ENCODE measurements at places on chromosomes 5 and 9.

DNA sequence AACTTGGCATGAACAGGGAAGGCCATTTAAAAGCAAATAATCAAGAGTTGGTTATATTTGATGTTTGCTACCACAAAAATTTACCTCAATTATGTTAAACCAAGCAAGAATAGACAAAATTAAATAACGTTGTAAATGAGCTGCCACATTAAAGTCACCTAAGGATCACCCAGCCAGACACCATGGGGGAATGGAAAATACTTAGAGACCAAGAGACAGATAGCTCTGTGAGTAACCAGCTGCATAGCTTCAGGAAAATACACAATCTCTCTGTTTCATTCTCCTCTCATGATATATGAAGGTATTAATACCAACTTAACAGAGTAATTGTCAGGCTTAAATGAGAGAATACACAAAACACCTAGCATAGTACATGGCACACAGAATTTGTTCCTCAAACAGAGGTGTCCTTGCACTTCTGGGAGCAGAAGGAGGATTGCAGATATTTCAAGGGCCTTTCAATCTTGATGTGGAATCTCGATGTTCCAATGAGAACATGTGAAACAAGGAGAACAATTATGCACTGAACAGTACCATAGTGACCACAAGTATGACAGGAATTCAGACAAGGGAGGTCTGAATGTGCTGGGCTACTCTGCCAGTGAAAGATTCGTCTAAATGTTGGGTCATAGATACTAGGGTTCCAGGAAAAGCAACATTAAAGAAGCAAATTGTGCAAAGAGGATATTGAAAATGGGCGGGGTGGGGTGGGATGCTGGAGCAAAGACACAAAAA is 18.6 kb downstream of the JAKMIP2 start:
- no peak for DNase-seq

DNA sequence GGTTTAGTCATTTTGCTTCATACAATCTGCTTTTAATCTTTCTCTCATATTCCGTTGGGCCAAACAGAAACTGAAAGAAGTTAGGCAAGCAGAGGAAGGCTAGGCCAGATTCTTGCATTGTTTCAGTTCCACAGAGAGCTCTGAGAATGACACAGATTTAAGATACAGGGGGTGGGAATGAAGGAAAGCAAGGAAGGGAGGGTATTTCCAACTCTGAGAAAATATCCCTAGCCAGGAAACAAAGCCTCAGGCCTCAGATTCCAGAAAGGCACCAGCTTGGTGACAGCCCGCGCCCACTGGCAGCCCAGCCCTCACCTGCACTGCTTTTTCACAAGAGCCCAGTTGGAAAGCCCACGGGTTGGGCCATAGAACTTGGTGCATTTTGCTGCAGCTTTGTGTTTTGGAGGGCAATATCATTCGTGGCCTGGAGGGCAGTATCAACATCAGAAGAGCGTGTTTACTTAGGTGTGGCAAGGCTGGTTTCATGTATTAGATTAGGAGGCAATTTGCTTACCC is 63.5 kb downstream of the ENC1 start:
- DNase-seq: no peak

- no peak for DNase-seq
Observed at GRCh38 chr9:83966209-83966582, 13.8 kb downstream of the HNRNPK start.

GRCh38 chr5:151151793-151152192 is 5.8 kb downstream of the ANXA6 start:
- no peak for DNase-seq

GRCh38 chr5:140828362-140828737 is 590 bp downstream of the PCDHA6 start:
- no peak for DNase-seq

DNA sequence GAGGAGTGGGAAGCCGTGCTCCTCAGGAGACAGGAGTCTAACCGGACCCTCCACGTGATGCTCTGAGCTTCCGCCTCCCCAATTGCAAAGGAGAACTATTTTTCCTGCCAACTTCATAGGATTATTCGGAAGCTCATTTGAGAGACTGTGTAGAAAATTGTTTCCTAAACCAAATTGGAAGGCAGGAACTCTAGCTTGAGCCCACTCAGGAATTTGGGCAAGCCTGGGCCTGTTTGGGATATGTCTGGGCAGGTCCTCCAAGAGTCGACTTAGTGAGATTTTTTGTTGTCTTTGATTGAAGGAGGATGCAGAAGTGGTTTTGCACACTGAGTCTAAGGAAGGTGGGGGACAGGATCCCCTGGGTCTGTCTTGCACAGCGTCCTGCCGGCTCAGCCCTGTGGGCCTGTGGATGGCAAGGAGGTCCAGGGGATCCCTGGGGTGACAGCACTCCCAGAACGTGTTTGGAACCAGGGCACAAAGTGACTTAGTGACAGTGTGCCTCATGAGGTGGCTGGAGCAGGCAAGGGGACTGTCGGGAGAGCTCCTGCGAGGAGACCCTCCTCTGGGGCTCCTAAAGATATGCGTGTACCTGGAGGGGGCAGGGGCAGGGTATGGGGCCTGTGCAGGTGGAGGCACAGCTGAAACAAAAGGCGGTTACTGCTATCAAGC is 283.3 kb downstream of the NSG2 start:
- DNase-seq: no peak

DNA sequence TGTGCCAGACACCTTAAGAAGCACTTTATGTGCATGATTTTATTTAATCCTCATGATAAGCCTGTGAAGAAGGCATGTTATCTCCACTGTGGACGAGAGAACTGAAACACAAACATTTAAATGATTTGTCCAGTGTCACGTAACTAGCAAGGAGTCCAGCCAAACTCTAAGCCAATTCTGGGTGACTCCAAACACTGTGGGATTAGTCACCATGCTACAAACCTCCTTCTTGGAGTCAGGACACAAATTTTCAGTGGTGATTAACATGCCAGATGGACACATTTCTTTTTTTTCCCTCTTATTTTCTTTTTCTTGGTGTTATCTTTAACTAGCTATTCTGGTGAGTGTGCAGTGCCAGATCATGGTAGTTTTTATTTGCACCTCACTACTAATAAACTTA is 316.8 kb downstream of the NDUFS4 start:
- DNase-seq: no peak

- no peak for DNase-seq
Observed at GRCh38 chr9:84711936-84712335, 42.4 kb downstream of the NTRK2 start.

DNA sequence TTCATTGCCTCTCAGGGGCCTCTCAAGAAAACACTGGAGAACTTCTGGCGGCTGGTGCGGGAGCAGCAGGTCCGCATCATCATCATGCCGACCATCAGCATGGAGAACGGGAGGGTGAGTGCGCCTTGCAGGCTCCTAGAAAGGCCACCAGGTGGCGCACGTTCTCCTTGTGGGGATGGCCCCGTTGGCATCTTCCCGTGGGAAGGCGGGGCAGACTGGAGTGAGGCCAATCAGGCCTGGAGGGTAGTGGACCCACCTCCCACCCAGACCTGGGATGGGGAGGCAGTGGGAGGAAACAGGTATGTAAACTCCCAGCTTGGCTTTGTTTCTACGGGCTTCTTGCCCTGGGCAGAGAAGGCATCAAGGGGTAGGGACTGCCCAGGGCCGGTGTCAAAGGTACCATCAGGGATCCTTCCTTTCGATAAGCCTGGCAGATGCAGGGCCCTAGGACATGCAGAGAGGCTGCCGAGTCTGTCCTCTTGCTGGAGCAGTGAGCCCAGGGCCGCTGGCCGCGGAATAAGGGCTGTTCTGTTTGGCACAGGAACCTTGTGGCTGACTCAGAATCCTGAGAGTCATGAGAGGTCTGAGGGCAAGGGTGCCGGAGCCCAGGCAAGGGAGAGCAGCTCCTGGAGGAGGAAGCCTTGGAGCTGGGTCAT is 18.9 kb upstream of the SPTLC1 start:
- DNase-seq: peak; percentile 47

GRCh38 chr5:181054138-181054537 is 14.1 kb downstream of the BTNL9 start:
- no peak for DNase-seq

- DNase-seq: no peak
Observed at GRCh38 chr9:33049680-33050361, 24.7 kb downstream of the DNAJA1 start.

GRCh38 chr5:77852068-77852513 is 76.0 kb upstream of the TBCA start:
- DNase-seq: no peak

DNA sequence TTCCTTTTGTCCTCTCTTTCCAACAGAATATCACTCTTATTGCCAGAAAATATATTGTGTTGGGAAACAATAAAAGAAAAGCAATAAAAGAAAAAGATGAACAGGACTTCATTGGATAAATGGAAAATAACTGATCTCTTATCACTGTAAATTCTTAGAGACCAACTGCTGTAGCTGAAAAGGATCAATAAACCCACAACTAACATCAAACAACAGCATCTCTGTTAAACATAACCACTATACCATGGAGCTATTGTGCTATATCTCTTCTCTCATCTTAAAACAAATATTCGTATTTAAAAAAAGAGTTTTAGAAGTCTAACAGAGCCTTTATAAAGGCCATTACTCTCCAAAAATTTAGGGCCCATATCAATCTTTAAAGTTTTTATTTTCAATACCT is 502.4 kb downstream of the TMEM232 start:
- DNase-seq: no peak

- no peak for DNase-seq
Observed at GRCh38 chr9:107919263-107919662, 429.7 kb upstream of the KLF4 start.

- DNase-seq: no peak
Observed at GRCh38 chr5:136420168-136420898, 55.0 kb upstream of the TRPC7 start.

GRCh38 chr5:91079037-91079436 is 304.1 kb downstream of the ARRDC3 start:
- DNase-seq: no peak

DNA sequence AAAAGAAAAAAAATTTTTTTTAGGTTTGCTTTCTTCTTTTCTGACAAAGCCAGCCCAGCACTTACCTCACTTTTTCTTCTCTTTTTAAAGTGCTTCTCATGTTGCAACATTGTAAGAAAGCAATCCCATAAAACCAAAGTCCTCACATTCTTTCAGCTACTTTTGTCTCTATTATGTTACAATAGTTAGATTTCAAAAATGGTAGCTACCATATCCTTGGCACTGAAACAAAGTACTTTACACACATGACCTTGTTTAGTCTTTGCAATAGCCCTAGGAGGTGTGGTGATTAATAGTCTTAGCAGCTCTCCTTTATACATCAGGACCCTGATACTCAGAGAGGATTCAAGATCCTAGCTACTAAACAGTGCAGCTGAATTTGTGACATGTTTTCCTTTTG is 23.5 kb upstream of the CARTPT start:
- no peak for DNase-seq

- DNase-seq: no peak
Observed at GRCh38 chr9:124412228-124412575, 3.0 kb downstream of the PSMB7 start.

GRCh38 chr9:27352457-27353165 is 55.7 kb upstream of the EQTN start:
- no peak for DNase-seq

DNA sequence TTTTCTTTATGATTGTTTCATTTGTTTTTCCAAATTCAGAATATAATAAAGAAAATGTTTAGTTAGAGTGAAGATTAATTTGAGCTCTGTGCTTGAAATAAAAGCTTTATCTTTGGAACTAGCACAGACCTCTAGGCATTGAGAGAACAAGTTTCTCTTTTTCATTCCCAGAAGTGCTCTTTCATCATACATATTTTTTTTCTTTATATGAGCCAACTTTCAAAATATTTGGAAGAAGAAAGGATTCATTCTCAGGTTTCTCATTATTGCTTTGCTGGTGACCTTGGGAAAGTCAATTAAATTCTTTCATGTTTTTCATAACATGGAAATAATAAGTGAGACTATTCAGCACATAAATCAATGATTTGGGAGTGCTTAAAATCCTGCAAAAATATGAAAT is 16.8 kb downstream of the CTXN3 start:
- DNase-seq: no peak

DNA sequence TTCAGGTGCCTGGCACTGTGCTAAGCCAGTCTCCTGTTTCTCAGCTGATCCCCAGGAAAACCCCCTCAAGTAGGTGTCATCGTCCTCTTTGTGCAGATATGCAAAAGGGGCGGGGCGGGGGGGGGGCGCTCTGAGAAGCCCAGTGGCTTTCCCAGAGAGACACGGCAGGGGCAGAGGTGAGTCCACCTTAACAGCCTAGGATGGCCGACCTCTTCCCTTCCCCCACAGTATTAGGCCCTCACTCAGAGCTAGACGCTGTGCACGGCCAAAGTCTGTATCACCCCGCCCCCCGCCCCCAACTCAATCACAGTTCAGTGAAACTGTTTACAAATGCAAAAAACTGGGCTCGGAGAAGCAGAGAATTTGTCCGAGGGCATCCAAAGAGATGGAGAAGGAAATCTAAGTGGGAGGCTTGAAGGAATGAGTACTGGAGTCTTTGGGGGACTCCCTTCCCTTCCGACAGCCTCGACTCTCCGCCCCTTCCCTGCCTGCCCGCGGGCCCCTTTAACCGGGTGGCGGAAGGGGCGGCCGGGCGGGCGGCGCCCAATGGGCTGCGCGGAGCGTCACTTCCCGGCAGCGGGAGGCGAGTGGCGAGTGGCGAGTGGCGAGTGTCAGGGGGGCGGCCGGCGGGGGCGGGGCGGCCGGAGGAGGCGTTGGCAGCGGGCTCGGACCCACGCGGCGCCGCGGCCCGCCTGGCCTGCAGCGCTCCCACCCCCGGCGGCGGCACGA is at the start of gene ERGIC1:
Gene ERGIC1 (plus strand): TSS at position 566 of the 729 bp plus-strand sequence. CDS start 163 bp downstream, at position 729.
- peak; percentile 46 for DNase-seq

DNA sequence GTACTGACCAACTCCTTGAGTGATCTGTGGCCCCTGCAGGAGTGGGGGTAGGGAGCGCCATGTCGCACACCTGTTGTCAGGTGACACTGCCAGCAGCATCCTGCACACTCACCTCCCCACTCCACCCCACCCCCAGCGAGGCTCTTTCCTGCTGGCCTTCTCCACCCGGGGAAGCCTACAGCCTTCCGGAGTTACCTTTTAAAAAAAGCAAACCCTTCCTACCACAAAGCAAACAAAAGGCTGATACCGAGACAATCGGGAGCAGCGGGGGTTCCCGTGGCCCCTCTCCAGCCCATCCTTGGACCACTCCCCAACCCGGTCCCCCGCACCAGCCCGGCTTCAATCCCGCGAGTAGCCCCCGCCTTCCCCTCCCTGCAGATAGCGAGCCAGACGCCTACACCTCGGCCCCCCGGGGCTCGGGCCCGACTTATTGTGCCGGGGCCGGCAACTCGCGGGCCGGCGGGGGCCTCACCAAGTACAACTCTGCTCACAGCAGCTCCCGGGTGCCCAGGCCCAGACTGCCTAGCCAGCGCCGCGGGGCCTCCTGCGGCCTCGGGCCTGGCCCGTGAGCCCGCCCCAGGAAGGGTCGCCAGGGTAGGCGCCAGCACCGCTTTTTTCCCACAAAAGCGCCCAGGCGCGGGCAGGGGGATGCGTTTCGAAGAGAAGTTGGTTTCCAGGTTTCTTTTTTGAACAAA is 724 bp downstream of the MACROH2A1 start:
- DNase-seq: no peak

DNA sequence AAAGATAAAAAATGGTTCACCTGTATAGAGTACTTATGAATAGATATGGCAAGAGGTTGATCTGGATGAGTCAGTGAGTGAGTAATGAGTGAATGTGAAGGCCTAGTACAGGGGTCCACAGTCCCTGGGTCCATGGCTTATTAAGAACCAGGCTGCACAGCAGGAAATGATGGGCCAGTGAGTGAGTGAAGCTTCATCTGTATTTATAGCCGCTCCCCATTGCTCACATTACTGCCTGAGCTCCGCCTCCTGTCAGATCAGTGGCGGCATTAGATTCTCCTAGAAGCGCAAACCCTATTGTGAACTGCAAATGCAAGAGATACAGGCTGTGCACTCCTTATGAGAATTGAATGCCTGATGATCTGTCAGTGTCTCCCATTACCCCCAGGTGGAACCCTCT is 307.7 kb upstream of the ZNF608 start:
- DNase-seq: no peak

GRCh38 chr9:96140296-96141127 is 161.5 kb downstream of the HSD17B3 start:
- DNase-seq: no peak

Measured in stimulated activated CD8-positive, alpha-beta memory T cell treated with anti-CD3 and anti-CD28 coated beads, Interleukin-7, amount 100 ng/mL, for 1 hour (primary cell).